ENCODE measurements at places on chromosomes 11 and 22.

DNA sequence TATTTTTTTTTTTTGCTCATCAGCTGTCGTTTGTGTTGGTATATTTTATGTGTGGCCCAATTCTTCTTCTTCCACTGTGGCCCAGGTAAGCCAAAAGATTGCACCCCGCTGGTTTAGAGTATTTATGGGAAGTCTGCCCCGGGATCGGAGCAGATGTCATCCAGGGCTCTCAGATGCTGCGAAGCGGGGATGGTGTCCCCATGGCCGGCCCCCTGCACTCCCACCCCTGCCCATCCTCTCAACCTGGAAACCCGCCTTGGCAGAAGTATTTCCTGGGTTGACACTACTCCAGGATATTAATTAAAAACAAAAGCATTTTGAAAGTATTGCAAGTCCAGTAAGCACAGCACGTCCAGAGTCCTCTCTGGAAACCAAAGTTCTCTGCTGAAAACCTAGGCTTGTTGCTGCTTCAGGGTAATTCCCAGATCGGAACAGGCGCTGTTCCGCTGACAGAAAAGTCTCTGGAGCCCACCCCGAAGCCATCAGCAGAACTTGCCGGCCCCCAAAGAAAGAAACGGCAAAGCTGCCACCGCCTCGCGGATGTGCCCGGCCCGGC lies 833 bp downstream of the SCUBE2 start:
- DNase-seq, result no peak

DNA sequence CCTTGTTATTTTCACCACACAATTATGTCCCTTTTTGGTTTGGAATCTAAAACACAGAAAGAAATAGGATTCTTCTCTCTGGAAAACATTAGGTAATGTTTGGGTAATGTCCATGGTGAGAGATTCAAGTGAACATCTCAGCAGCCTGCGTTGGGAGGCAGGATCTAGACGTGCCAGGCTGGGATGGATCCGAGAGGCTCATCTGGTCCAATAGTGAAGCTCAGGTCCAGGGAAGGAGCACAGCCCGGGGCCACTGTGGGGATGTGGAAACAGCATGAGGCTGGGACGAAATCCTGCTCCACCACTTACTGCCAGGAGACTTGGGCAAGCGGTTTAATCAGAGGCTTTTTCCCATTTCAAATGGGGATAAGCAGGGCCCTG lies 109.9 kb downstream of the CSNK2A3 start:
- no peak for DNase-seq

GRCh38 chr11:88344869-88345268 lies 7.3 kb upstream of the CTSC start:
- no peak for DNase-seq

DNA sequence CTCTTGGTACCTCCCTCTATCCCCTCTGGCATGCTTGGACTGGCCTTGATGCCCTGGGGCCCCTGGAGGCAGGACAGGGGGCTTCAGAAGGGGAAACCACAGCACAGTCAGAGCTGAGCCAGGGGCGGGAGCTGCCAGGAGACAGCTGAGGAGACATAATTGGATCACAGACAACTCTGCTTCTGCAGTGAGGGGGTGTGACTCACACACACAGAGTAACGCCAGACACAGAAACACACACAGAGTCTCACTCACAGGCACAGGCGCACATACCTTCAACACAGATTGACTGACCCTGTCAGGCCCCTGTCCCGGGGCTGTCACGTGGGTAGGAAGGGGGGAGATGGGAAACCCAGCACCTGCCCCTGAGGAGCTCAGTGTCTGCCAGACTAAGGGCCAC lies 20.6 kb downstream of the STARD10 start:
- DNase-seq, result no peak

DNA sequence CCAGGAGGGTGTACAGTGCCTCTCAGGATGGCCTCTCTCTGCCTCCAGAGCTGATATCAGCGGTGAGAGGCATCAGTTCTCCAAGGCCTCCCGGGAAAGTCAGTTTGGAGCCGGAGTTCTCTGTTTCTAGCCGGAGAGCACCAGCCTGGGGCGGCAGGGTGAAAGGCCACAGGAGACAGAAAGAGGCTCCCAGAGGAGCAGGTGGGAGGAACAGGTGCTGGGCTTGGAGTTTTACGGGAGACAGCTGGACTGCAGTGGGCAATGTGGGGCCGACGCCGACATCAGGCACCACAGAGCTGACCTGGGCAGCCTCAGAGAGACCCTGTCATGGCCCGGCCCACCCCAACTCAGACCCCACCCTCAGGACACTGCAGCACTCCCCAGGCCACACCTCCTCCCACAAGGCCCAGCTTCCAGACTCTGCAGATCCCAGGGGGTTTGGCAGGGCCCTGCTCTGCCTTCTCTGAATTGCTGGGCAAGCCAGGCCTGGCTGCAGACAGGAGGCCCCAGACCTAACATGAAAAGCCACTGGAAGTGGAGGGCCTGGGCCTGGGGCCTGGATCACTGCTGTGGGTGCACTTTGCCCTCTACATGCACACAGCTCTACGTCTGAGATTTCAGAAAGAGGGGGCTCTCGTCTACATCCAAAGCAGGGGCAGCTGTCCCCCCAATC lies 885.6 kb downstream of the BRD1 start:
- no peak for DNase-seq

DNA sequence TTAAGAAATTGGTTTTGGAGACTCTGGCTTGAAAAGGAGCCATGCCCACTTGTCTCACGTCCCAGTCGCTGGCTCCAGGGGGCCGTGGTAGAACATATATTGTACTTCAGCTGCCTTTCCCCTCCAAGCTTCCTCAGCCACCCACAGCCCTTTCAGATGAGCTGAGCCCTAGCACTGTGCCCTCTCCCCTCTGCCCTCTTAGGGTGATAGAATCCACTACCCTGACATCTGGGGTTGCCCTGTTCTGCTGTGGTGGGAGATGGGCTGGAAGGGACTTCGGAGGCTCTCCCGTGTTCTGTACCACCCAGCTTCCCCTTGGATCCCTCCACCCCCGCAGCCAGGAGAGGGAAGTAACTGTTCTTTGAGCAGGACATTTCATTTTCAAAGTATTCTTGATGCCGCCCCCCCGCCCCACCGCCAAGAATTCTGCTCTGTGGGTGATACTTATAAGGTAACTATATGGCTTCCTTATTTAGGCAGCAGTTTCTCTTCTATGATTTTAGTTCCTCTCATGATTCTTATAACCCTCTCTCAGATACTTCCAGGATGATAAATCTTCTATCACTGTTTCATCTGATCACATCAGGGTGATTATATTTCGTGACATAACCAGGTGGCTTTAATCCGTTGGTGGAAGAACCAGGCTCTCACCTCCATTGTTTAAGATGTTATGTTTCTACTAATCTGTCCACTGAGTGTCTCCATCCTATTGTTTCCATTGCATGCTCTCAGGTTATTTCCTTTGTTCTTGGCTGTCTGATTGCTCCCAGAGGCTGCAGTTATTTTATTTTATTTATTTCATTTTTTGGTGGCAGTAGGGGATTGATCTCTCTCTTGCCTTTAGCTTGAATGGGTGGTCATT lies 24.1 kb downstream of the ZBTB16 start:
- DNase-seq, result no peak

DNA sequence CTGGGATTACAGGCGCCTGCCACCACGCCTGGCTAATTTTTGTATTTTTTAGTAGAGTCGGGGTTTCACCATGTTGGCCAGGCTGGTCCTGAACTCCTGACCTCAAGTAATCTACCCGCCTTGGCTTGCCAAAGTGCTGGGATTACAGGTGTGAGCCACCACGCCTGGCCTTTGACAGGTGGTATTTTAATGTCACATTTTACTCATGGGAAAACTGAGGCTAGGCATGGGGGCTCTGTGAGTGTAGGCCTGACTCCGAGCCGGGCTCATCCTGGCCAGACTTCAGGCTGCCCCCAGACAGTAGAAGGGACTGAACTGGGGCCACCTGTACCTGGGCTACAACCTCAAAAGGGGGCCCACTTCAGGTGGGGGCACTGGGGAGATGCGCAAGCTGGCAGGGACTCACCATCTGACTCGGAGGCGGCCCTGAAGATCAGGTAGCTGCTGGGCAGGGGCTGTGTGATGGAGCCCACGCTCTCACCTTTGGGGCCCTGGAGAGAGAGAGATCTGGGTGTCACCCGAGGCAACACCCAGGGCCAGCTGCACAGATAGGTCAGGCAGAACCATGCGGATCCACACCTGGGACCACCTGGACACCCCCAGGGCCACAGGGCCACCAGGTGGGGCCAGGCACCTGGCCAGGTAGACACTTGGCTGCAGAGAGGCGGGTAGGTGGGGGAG lies 45.8 kb downstream of the OSBPL5 start:
- DNase-seq, result no peak

DNA sequence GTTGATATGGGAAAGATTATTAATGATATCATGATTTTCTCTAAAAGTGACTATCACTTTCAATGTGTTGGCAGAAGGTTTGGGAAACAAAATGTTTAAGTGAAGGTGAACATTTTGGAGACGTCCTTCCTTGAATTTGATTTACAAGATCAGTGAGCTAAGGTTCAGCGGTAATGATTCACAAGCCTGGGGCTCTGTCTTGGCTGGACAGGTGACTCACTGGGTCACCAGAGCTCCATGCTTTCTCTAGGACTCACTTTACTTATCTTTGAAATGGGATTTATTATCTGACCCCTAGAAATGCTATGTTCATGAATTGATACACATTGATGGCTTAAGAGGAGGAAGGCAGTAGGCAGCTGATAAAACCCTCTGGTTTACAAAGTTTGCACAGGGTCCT lies 437.5 kb downstream of the NTM start:
- no peak for DNase-seq

DNA sequence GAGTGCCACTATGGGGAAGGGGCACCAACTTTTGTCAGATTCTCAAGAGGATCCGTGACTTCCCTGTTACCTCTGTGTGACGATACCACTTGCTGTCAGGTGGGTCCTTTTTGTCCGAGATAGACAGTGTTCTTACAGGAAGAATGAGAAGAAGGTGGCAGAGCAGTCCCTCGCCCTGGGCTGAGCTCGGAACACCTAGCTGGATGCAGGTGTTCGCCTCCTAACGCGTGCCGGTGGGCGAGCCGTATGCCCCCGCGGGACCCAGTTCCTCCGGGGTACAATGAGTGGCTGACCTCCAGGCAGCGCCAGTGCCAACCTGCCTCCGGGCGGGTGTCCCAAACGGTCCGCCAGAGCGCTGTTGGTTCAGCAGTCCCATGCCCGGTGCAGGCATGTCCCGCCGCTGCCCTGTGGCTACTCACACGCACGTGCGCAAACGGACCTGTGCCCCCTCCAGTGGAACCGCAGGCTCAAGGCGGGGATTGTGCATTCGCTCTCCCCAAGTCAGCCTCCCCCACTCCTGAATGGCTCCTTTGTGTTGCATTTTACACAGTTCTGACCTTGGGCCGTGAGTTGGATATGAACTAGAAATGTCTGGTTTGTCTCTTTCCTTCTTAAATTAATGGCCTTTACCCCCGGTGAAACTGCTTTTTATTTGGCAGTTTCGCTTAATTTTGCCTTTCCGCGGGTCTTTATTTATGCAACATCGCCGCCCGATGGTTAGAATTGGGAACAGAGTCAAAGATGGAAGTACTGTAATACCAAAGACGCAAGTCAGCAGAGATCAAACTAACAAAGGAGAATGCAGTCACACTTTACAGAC lies 1.1 kb upstream of the ABTB2 start:
- peak; percentile 49 for DNase-seq

- no peak for DNase-seq
Observed at GRCh38 chr22:49515475-49515874, 312.2 kb downstream of the BRD1 start.

GRCh38 chr11:118009864-118010737 lies 23.9 kb downstream of the IL10RA start:
- no peak for DNase-seq

DNA sequence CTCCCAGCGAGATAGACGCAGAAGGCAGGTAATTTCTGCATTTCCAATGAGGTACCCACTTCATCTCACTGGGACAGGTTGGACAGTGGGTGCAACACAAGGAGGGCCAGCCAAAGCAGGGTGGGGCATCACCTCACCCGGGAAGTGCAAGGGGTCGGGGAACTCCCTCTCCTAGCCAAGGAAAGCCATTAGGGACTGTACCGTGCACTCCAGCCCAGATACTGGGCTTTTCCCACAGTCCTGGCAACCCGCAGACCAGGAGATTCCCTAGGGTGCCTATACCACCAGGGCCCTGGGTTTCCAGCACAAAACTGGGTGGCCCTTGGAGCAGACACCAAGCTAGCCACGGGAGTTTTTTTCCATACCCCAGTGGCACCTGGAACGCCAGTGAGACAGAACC lies 17.2 kb downstream of the TRPC6 start:
- DNase-seq, result no peak

GRCh38 chr11:66070604-66071380 lies 720 bp downstream of the PACS1 start:
- DNase-seq, result no peak

- no peak for DNase-seq
Observed at GRCh38 chr11:68545796-68546195, 85.2 kb downstream of the PPP6R3 start.

DNA sequence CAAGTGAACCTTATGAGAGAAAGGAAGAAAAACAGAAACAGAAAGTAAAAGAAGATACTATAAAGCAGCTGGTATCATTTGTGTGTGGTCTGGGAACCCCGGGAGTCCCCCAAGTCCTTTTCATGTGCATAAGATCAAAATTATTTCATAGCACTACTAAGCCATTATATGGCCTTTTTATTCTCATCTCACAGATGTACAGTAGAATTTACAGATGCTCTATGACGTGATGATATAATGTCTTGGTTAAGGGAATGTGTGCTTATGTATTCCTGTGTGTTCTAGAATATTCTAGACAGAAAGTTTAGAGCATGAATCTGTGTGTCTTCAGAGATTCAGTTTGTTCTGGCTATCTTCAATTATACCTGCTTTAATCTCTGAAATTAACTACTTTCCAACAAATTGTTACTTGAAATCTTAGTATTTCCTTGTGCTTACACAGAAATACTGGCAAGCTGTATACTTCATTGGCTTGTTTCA lies 8.6 kb upstream of the TPP1 start:
- DNase-seq, result no peak

DNA sequence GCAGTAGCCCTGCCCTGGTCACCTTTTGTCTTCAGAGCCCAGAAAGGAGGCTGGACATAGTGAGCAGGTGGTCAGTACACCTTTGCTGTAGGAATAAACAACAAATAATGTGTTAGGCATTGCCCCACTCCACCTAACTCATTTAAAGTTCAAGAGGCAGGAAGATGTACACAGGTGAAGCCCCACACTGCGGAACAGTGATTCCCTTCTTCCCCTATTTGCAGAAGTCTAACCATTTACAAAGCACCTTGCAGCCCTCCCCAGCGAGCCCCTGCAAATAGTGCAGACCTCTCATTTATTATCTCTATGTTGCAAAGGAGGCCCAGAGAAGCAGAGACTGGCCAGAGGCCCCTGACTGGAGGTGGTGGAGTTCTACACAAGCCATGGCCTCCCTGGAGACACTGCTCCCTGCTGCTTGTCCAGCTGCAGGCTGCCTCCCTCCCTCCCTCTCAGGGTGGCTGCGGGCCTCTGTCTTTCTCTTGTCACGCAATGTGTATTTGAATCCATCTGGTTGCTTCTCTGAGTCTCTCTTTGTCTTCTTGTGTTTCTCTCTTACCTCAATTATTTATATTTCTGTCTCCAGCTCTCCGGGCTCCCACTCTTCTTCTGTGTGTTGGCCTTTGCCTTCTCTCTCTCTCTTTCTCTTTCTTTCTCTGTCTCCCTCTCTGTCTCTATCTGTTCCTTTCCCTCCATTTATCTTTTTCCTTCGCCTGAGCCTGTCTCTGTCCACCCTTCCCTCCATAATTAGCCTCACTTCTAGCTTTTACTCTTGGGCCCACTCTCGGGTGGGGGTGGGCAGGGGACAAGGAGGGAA lies 59.1 kb upstream of the PRDM11 start:
- DNase-seq, result no peak
